NCI-H345 (cell line): ENCODE measurements at places on chromosomes 16 and 17.

DNA sequence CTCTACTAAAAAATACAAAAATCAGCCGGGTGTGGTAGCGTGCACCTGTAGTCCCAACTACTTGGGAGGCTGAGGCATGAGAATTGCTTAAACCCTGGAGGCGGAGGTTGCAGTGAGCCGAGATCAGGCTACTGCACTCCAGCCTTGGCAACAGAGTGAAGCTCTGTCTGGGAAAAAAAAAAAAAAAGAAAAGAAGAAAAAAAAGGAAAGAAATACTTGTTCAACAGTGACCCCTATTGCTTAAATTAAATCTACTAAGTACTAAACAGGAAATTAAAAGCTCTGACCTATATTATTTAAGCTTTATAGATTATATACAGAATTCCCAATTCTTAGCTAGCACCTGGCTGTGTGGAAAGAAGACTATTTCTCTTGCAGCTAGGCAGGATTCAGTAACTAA, 48.9 kb downstream of the FBXL20 start:
- no peak for DNase-seq

GRCh38 chr17:43832976-43833829, at the start of gene MPP3:
MPP3 (minus strand) TSS chr17:43833146; CDS start chr17:43831906, 1,240 bp downstream.
- peak; percentile 81 for DNase-seq

DNA sequence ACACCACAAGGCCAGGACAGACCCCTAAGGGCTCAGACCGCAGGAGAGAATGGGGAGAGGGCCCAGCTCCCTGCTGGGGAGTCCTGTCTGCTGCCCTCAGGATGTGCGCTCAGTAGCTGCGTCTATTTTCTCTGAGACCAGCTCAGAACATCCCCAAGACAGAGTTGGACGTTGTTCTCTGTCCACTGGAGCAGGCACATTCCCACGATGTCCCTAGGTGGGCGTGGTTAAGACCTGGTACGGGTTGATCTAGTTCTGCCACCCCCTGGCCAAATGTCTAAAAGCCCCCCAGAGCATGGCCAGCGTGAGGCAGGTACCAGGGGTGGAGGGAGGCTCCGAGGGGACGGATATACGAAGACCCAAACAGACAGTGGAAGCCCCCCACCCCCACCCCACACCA, 842 bp upstream of the CALB2 start:
- DNase-seq: peak; percentile 7

DNA sequence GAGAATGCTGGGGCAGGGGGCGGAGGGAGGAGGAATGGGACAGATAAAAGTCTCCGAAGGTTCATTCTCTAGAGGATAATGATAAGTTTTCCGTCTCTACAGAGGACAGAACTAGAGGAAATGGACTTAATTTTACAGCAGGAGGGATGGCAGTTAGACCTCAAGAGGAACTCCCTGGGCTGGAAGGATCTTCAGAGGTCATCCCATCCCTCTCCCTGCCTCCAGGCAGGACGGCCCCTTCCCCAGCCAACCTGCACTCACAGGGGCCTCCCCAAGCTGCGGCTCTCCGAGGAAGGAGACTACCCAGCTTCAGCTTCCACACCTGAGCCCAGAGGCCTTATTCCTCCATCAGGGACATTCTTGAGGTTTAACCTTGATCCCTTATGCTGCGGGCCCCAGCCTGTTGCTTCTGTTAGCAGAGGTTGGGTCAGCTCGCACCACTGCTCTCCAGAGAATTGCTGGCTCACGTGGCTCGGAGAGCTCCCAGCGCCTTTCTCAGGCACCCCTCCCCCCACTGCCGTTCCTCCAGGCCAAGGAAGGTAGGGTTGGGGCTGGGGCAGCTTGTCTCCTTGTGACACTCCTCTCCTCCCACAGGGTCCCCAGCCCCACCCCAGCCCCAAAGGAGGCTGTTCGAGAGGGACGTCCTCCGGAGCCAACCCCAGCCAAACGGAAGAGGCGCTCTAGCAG, 8.5 kb downstream of the ELOB start:
- DNase-seq: no peak

GRCh38 chr16:80623376-80623775, 82.6 kb downstream of the DYNLRB2 start:
- DNase-seq: no peak

GRCh38 chr16:28823291-28823872, 583 bp downstream of the ATXN2L start:
- DNase-seq: no peak

DNA sequence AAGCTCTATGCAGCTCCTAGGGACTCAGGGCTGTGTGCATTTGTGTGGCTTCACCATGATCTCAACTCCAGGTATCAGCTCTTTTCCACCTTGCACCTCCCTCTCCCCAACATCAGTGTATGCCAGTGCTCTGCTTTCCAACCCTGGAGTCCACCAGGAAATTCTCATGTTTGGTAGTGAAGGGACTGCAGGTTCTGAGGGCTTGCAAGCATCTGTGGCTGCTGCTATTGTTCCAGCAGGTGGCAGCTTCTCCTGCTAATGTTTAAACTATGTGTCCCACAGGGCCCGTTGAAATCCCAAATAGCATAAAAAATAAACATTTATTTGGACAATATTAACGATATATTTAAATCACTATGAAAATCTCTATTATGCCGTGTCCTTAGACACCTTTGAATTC, 82.0 kb downstream of the RGS9 start:
- DNase-seq: no peak

- no peak for DNase-seq
Measured at GRCh38 chr16:53995378-53995777, 291.2 kb downstream of the IRX3 start.
